CD4-positive, alpha-beta T cell treated with Interleukin-12 subunit alpha and Interleukin-12 subunit beta, for 1 hour (primary cell): ENCODE measurements at places on chromosomes 1 and 21.

DNA sequence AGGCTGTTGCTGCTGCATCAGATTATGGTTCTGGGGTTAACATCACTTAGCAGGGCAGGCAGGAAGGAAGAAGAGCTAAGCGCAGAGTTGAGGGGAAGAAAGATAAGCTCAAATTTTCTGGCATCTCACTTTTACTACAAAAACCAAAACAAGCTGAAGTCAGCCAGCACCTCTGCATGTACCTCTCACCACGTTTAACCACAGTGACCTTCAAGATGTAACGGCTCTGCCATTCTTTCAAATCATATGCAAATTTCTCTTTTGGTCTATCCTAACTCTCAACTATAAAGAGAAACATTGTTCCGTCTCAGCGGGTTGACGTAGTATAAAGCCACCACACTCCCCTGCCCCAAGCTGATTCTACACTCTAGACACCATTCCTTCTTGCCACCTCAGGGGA lies 154.4 kb downstream of the OMA1 start:
- DNase-seq, result no peak

- DNase-seq, result no peak
Observed at GRCh38 chr1:110318046-110318445, 21.1 kb upstream of the RBM15 start.

DNA sequence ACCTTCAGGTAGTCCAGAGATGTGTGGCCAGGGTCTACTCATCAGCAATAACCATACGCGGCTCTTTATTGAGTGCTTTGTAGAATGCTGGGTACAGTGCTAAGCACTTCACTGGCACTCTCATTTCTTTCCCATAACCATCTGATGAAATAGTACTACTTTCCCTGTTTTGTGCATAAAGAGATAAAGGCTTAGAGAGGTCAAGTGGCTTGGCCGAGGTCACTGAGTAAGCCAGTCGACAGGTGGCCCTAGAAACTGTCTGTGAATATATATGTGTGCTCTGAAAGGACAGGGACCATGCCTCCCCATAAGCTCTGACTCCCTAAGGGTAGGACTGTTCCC lies 52.8 kb downstream of the NENF start:
- DNase-seq, result no peak

- DNase-seq, result no peak
Observed at GRCh38 chr1:41626616-41627375, 142.3 kb upstream of the EDN2 start.

- DNase-seq, result no peak
Observed at GRCh38 chr1:72757843-72758242, 475.5 kb upstream of the NEGR1 start.

DNA sequence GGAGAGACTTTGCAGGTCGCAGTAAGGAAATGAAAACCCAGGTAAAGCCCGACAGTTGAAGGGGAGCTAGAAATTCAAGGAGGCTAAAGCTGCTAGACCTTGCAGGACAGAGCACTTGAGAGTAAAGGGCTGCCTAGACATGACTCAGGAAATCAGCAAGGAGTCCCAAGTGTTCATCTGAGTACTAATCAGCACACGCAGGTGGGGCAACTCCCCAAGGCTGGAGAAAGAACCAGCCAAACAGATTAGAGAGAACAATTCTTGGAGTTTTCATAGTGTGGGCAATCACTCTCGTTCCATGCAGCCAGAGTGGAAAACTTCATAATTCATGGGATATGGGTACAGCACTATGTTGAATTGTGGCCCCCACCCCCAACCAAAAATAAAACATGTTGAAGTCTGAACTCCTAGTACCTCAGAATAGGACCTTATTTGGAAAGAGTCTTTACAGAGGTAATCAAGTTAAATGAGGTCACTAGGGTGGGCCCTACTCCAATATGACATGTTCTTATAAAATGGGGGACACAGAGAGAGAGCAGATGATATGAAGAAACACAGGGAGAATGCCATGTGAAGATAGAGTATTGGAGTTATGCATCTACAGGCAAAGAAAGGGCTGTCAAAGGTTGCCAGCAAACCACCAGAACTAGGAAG lies 28.0 kb downstream of the SYDE2 start:
- DNase-seq, result no peak

- peak; percentile 24 for DNase-seq
Observed at GRCh38 chr1:240691909-240692705, 80.2 kb upstream of the GREM2 start.

GRCh38 chr1:43653893-43654292 lies 3.9 kb downstream of the KDM4A start:
- no peak for DNase-seq

GRCh38 chr1:2559509-2560298 lies 3.5 kb downstream of the TNFRSF14 start:
- DNase-seq, result no peak

GRCh38 chr1:147579934-147580537 lies 38.7 kb downstream of the BCL9 start:
- DNase-seq, result peak; percentile 15

- DNase-seq, result no peak
Observed at GRCh38 chr21:29985866-29986265, 46.1 kb upstream of the GRIK1 start.

- no peak for DNase-seq
Observed at GRCh38 chr1:30761381-30762151, 4.0 kb upstream of the LAPTM5 start.

DNA sequence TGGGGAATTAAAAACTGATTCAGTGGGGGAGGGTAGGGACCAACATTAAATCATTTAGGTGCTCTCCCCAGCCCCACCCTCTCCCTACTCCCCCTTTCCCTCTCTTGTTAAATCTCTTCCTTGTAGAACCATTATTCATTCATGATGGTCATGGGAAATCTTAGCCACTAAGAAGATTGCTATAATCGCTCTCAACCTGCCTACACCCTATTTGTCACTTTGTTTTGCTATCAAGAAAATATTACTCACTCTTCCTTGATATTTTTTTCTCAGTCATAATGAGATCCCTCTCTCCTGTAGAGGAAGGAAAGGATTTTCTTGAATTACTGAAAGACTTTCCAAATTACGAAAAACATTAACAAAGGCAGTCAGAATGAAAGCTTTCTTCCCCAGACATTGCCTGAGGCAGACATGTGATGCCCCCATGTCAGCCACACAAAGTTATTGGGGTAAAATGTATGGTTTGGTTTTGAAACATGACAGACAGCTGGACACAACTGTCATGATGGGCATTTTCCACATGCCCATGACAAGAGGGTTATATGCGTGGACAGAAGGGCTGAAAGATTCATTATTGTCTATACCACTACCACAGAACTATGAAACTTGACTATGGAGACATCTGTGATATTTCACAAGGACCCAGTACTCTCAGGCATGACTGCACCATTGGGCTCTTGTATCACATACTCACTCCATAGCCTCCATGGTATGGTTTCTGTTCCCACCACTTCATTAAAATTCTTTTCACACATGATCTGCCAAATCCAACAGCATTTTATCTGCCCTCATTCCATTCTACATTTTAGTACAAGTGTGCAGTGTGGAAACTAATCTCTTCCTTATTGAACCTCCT lies 420.1 kb downstream of the DISC1 start:
- DNase-seq, result no peak

- no peak for DNase-seq
Observed at GRCh38 chr1:160656737-160657136, 9.9 kb upstream of the SLAMF1 start.

DNA sequence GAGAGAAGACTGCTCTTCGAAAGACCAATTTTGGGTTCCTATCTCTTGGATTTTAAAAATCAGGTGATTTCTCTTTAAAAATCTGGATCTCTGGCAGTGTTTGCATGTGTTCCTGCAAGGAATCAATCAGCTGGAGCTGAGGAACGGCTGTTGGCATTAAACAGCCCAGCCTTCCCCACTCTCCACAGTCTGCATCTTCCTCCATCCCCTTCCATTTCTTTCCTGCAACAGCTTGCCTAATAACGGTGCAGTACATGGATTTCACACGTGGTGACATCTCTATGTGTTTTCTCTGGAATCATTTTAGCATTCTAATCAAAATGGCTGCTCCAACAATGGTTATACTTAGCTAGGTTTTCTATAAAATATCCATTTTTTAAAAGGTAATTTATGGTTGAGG lies 20.0 kb downstream of the RIPPLY3 start:
- DNase-seq, result no peak

DNA sequence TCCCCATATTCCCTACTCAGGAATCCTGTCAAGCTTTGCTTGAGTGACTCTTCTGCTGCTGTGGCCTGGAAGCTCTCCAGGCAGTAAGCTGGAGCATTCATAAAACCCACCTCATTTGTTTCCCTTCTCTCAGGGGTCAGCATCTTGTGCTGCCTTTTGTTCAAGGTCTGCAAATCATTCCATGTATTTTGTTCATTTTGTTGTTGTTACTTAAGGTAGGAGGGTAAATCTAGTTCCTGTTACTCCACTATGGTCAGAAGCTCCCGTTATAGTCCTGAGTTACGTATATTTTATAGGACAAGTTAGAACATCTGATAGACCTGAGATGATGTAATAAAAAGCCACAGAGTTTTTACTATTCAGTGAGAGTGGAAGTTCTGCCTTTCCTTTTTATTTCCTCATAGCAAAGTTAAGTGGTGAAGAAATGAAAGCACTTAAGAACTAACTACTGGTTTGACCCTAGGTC lies 9.9 kb downstream of the SYNJ1 start:
- DNase-seq, result no peak

GRCh38 chr1:209780268-209780667 lies 4.1 kb downstream of the C1orf74 start:
- no peak for DNase-seq

DNA sequence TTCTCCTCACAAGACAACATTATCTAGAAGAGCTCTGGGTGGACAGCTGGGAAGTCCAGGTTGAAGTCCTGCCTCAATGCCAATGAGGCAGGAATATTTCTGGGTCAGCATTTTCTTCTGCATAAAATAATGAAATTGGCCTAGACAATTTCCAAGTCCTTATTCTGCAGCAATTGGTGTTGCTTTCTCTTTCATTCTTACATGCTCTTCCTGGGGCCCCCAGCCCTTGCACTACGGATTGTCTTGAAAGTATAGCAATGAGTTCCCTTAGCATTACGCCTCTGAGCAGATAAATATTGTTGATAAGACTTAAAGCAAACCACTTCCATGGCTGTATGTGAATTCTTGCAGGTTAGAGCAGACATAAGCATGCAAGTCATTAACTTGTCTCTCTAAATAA lies 188.5 kb downstream of the TGFBR3 start:
- DNase-seq, result peak; percentile 49

GRCh38 chr1:86950712-86951419 lies 36.4 kb downstream of the HS2ST1 start:
- DNase-seq, result no peak

- DNase-seq, result no peak
Observed at GRCh38 chr1:242826701-242827336, 302.3 kb upstream of the PLD5 start.

DNA sequence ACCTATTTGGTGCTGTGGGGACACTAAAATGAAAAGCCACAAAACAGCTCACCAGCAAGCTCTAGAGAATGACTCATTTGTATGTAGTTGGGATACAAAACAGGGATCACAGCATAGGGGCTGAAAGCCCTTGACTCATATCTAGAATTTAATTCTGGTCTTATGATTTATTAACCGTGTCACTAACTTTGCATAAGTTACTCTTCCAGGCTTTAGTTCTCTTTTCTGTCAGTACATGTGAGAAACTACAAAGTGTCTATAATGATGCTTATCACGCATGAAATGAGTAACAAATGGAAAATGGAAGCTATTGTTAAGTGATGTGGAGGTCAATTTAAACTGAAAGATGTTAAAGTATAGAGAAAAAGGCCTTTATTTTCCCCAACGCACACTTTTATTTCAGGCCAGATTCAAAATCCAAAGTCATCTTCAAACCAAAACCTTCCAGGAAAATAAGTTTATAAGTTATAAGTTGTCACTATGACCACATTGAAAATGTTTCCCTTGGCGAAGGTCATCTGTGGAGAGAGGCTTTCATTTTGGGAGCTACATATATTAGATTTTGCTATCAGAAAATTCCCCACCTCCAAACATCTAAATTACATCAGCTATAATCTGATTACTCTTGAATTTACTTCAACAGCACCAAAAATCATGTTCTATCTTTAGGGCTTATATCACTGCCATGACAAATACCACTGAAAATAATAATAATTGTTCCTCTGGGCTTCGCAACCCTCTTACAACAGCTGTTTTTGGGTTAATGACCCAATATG lies 430.5 kb downstream of the MRPL39 start:
- DNase-seq, result no peak

- DNase-seq, result no peak
Observed at GRCh38 chr1:97088391-97088790, 366.8 kb downstream of the PTBP2 start.

DNA sequence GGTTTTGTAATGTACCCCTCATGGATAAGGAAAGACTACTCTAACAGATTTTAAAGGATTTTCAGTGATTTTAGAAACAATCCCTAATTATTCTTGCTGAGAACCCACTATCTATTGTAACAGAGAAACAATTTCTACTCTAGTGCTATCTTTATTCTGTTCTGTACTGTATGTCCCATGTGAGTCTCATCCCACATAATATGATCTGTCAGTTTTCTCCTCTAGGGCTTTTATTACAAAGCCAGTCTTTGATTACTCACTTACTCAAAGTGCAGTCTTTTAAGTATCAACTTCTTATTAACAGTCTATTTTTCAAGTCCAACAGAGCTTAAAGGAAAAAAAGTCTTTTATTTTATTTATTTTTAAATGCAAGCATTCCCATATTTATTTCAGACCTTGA lies 54.8 kb downstream of the CTH start:
- DNase-seq, result no peak

DNA sequence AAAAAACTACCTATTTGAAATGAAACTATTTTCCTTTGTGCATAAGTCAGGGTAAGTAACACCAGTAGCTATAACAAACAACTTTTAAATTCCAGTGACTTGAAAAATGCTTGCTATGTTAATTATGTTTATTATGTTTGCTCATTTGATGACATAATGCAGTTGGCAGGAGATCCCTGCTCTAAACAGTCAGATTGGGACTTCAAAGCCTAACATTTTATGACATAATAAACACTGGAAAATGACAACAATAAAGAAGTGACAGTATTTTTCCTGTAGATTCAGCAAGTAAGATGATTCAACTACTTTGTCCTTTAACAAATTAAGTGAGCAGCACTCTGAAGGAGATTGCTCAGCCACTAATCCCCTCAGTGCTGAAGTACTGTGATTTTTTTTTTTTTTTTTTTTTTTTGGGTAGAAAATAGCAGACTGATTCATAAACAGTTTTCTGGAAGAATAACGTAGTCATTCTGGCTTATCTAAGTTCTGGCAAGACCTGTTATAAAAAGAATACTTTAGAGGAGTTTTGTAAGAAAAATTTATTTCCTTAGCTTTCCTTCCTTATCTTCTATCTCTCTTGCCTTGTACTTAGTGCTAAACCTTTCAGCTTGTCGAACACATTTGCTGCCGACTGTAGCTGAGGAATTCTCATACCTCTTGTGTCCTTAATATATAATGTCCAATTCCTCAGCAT lies 207.2 kb downstream of the PTGER3 start:
- DNase-seq, result no peak

- no peak for DNase-seq
Observed at GRCh38 chr1:221316491-221317056, 425.3 kb downstream of the DUSP10 start.

DNA sequence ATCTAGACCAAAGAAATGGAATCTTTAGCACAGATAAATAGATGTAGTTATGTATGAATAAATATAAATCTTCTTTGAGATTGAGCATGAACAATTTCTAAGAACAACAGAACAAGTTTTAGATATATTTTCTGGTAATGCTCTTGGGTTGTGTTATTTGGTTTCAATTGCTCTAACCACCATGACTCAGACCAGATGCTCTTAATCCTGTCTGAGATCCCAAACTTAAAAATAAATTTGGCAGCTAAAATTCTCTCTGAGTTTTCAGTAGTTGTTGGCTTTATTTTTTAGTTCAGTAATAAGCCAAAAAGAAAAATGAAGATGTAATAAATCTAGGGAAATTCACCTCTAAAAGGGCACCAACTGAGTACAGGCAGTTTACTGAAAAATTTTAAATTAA lies 1693.4 kb downstream of the NCAM2 start:
- DNase-seq, result no peak
